Chondrocyte (in vitro differentiated cells): ENCODE measurements at places on chromosomes 6 and 20. TPM values are rescaled to one million over a fixed set of nuclear protein-coding genes. Genes with fewer than 3 reads are reported as not detected.

- no peak for DNase-seq
Observed at GRCh38 chr6:1817033-1817761, 207.5 kb downstream of the FOXC1 start.

- no peak for DNase-seq
Observed at GRCh38 chr20:23254034-23254433, 96.6 kb upstream of the NXT1 start.

GRCh38 chr6:168029459-168030217, 32.2 kb downstream of the KIF25 start:
- no peak for DNase-seq

- peak; percentile 58 for DNase-seq
Observed at GRCh38 chr20:59808729-59809381, 124.6 kb downstream of the SYCP2 start.

CTAGE9 gene
- not detected in 3 replicates for total RNA-seq
